ENCODE measurements at places on chromosomes 2 and 18. TPM values are rescaled to one million over a fixed set of nuclear protein-coding genes. Genes with fewer than 3 reads are reported as not detected.

GALNT5 gene
- not detected for total RNA-seq

GNAL gene
- total RNA-seq = 3.5 TPM

ACMSD gene
- not detected for total RNA-seq

ALK gene
- 0.26 TPM for total RNA-seq

MEIS1 gene
- 30.1 TPM for total RNA-seq

IL1RN gene
- total RNA-seq = 0.41 TPM

TMEM198 gene
- 1.4 TPM for total RNA-seq

GDF7 gene
- total RNA-seq = 0.10 TPM

HOXD4 gene
- total RNA-seq = 3.9 TPM

HEATR5B gene
- 31.5 TPM for total RNA-seq

CHRNA1 gene
- not detected for total RNA-seq
